ENCODE measurements at places on chromosomes 4 and X.

DNA sequence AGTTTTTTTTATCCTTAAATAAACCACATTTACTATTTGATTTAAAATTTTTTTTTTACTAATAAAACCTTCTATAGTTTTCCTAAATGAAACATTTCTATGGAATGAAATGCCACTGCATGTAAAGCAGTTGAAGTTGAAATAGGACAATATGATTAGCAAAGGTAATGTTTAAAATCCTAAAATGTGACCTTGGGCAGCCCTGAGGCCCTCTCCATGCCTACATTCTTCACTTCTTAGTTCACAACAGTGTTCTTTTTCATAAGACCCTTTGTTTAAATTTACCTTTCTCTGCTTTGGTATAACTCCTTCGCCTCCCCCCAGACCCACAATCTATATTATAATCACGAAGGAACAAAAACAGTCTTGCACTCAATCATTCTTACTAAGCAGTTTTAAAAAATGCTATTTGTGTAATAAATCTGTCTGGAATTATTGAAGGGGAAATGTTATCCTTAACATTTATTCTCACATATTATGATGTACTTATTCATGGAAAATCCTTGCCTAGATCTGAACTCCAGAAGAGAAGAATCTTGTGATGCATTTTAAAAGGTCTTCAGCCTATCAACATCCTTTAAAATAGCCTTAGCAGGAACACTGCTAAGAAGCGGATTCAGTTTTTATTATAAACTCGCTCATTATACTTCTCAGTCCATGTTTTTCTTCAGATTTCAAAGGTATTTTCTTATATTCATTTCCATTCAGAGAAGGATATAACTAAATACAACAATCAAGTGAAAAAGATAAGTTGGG lies 124.6 kb upstream of the NAP1L5 start:
- no peak for DNase-seq

DNA sequence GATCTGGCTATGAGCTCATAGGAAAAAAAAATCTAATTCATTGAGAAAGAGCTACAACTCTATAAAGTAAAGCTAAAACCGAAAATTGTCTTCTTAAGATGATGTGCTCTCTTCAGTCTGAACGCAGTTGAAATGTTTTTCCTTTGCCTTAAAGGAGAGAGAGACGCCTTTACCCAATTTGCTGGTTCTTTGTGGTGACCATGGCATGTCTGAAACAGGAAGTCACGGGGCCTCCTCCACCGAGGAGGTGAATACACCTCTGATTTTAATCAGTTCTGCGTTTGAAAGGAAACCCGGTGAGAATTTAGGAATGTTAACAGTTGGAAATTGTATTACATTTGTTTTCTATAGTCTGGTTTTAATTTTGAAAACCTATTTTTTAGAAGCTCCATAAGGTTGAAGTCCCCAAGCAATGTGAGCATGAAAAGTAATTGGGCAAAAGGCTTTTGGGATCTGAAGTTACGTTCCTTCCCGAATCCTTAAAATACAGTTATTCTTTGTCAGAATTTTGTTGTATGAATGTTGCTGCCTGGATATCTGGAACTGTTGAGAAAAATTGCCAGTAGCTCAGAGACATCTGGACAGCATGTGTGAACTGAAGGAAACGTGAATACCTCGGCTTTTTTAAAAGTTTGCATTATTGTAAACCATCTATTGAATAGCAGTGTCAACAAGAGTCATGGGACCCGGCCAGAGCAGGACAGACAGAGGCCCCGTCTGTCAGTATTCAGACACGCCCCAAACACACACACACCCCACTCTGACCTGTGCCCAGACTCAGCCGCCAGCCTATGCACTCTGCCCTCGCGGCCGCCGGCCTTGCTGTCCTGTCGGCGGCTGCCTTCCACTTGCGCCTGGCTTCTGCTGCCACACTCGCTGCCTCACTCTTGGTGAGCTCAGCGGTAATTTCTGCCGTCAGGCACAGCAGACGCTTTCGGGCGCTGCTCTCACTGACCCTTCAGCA lies 9.9 kb downstream of the PIGG start:
- no peak for DNase-seq

- no peak for DNase-seq
Measured at GRCh38 chr4:173536808-173537429, 6.9 kb upstream of the HAND2 start.

DNA sequence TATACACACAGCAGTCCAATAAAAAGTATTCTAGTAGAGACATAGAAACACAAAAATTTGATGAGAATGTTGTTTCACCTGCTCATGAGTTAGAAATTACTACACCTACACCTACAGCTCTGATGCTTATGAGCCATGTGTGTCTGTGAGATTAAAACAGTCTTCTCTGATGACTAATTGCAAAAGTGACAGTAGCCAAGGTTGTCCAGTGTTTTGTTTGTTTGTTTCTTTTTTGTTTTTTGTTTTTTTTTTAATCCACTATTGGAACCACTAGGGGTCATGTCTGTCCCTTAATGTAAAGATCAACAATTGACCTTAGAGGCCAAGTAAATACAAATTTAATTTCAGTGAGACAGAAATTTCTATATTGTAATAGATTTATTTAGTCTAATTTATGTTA lies 423.1 kb downstream of the TEX13C start:
- no peak for DNase-seq

- DNase-seq, result peak; percentile 63
Measured at GRCh38 chrX:24395775-24396174, 35.3 kb downstream of the SUPT20HL1 start.

GRCh38 chrX:49829016-49829415 lies at the start of gene PAGE4:
PAGE4 (plus strand) TSS chrX:49829303; CDS start chrX:49830429, 1,126 bp downstream.
- DNase-seq, result no peak

DNA sequence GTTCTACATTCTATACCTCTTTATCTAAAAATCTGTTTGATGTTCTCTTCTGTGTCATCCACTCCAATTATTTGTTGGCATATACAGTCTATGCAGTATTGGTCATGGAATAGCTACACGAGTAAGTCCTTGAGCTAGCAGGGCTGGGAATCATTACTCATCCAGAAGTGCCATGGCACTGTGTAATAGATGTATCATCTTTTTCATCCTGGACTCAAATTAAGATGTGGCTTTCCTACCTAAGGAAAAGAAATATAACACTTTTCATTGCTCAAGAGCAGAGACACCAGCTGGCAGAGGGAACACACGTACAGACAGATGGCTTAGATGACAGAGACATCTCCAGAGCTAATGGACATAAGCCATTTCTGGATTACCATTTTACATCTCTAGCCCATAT lies 159.8 kb downstream of the FAM13A start:
- DNase-seq, result no peak

GRCh38 chr4:174709526-174709925 lies 119.5 kb downstream of the GLRA3 start:
- no peak for DNase-seq

GRCh38 chrX:110432091-110432905 lies 73.7 kb downstream of the RTL9 start:
- DNase-seq, result no peak

GRCh38 chr4:76384052-76384451 lies 36.9 kb downstream of the CCDC158 start:
- DNase-seq, result no peak

- no peak for DNase-seq
Measured at GRCh38 chrX:100650841-100651240, 6.8 kb downstream of the SRPX2 start.

DNA sequence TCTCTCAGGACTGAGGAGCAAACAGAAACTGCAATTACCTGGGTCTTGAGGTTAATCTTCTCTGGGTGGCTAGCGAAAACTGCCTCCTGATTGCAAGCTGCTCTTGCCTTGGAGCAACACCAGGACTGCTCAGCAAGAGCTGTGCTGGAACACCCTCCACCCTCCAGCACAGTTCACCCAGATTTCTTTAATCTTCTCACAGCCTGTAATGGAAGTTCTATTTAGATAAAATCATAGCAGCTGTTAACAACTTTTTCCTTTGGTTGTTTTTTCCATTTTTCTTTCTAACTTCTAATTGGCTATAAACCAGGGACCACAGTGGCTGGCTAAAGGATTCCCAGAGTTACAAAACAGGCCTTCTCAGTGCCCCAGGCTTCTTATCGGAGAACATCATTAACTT lies 36.3 kb downstream of the OPHN1 start:
- DNase-seq, result no peak

DNA sequence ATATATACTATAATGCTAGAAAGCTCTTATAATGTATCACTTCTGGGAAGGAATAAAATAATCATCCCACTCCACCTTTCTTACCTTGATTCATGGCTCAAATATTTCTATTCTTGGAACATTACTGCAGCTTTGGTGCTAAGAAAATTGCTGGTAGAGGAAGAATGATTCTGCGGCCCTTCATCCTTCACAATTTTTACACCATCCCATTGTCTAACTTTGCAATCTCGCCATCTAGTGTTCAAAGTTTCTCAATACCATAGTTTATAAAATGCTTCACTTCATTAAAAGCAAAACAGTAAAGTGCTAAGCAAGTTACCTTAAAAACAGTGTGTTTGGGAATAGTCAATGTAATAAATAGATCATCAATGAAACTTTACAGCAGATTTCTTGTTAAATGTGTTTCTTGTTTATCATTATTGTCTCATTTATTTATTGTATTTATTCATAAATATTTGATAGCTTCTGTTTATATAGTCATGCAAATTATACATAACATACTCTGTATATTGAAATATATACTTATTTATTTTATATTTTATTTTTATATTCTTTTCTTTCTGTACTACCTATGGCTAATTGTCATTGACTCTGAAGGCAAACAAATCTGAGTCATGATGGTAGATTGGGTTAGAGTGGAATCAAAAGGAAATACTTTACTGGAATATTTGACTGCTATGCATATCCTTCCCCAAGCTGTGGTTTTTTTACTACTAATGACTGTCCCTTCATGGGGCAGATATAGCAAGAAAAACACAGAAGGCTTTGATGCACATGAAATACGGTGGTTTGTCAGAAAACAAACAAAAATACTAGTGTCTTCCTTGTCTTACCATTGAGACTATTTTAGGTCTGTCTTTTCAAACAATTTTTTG lies 390.7 kb downstream of the MAPK10 start:
- peak; percentile 35 for DNase-seq

GRCh38 chrX:47568656-47569295 lies 7.8 kb downstream of the ARAF start:
- DNase-seq, result peak; percentile 48

GRCh38 chrX:78455901-78456300 lies 128.5 kb upstream of the CYSLTR1 start:
- DNase-seq, result no peak

- no peak for DNase-seq
Measured at GRCh38 chr4:20017070-20017776, 234.5 kb upstream of the SLIT2 start.

GRCh38 chr4:173264684-173265185 lies 69.4 kb downstream of the HMGB2 start:
- peak; percentile 96 for DNase-seq

- no peak for DNase-seq
Measured at GRCh38 chr4:83272900-83273299, 11.7 kb downstream of the COQ2 start.

Data from hematopoietic multipotent progenitor cell treated with erythropoietin and hydrocortisone succinate and interleukin-3 and kit ligand, for 8 days (in vitro differentiated cells).